Transverse colon (tissue), 4 donors: ENCODE measurements at places on chromosomes 16 and 17.

DNA sequence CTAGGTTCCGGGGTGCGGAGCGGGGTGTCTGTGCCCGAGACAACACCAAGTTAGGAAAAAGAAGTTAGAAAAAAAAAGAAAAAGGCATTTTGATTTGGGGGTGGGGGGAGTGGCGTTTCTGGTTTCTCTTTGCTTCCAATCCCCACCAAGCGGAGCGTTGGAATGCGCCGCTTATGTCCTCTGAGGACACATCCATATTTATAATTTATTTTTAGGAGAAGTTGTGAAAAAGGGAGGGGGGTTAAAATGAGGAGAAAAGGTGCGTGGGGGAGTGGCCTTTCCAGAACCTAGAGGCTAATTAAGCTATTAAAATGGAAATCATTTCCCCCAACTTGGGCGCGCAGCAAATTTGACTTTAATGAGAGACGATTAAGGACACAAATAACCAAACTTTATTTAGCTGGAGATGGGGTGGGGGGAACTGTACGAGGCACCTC is 232.1 kb downstream of the MRTFB start:
- DNase-seq, result no peak

- no peak for DNase-seq
These were observed 78.4 kb upstream of the NKD1 start for GRCh38 chr16:50469744-50470321.

- DNase-seq, result no peak
These were observed 86.3 kb upstream of the RPL38 start for GRCh38 chr17:74117087-74117698.

DNA sequence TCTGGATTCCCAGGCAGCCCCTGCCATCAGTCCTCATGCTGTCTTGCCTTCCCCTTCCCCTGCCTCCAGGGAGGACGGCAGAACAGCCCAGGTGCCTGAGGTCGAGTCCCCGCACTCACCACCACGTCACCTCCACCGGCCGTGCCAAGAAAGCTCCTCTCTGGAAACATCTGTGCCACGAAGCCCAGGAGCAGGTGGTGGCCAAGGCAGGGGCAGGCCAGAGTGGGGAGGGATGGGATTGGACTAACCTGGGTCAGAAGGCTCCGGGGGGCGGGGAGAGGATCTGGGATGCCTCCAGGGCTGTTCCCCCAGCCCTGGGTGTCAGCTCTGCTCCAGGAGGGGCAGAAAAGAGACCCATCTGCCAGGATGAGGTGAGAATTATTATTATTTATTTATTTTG is 7.4 kb upstream of the DPEP1 start:
- DNase-seq, result no peak

DNA sequence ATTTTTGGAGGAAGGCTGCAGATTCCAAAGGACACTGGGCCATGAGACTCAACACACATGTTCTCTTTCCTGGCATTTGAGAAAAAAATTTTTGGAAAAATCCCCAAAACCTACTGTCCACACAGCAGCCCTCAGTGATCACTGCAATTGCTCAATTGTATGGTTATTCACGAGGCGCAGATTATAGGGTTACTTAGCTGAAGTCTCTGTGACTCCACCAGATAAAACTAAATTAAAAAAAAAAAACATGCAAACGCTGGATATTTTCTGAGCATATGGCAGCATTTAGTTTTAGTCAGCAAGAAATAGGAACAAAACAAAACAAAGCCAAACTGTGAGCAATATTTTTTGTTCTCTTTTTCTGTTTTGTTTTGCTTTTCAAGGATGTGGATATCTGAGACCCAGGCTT is 83.8 kb upstream of the FAM20A start:
- DNase-seq, result no peak

DNA sequence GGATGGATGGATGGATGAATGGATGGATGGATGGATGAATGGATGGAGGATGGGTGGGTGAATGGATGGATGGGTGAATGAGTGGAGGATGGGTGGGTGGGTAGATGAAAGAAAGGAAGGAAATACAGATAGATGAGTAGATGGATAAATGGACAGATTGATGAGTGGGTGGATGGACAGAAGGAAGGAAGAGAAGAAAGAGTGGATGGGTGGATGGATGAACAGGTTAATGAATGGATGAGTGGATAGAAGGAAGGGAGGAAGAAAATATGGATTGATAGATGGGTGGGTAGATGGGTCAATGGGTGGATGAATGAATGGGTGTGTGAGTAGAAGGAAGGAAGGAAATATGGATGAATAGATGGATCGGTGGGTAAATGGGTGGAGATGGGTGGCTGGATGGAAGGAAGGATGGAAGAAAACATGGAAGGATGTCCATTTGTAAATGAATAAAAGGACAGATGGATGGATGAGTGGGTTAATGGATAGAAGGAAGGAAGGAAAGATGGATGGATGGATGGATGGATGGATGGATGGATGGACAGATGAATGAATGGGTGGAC is 97.3 kb upstream of the TNRC6C start:
- no peak for DNase-seq

DNA sequence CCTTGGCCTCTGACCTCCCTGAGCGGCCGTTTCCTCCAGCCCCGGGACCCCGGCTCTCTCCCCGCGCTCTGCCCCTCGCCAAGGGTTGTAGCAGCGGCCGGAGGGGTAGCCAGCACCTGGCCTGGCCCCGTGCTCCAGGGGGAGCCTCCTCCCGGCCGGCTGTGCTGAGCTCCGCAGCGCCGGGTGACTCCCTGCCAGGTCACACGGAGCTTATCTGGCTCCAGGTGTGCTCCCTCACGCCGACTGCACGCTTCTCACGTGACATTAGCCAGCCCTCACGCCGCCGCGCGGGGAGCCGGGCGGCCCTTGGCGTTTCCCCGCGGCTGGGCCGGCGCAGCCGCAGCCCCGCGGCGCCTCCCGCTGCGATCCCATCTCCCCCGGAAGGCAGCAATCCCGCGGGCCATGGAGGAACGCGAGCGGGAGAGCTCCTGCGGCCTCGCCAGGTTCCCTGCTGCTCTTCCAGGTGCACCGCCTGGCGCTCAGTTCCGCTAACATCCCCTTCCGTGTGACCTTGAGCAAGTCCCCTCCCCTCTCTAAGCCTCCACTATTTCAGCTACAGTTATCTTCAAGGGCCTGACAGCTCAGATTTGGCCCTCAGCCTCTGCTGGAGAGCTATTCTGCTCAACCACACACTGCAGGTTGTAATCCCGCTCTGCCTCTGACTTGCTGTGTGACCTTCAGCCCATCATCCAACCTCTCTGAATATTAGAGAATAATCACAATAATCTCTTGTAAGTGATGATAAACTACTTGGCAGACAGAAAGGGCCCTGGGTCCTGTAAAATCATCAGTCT is 3.4 kb downstream of the MYO18A start:
- DNase-seq, result peak; percentile 82

- DNase-seq, result no peak
These were observed 2.9 kb downstream of the ABCA3 start for GRCh38 chr16:2337431-2338296.

- DNase-seq, result no peak
These were observed 151.4 kb downstream of the TMEM132E start for GRCh38 chr17:34730816-34731215.

GRCh38 chr17:48993305-48993704 is 3.9 kb upstream of the IGF2BP1 start:
- DNase-seq, result no peak

- no peak for DNase-seq
These were observed 1215.9 kb downstream of the CDH8 start for GRCh38 chr16:60820361-60820760.

DNA sequence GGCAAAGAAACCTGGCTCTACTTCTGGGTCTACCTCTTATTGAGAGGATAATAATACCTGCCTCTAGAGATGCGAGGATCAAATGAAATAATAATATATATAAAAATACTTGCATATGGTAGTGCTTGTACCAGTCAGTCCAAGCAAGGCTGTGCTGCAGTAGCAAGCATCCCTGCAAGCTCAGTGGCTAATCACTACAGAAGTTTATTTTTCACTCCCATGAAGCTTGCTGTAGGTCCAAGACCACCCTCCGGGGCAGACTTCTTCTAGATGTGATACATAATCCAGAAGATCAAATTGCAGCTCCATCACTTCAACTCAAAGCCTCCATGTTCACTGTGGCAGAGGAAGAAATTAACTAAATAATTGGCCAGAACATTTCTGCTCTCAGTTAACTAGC is 48.9 kb upstream of the NKD1 start:
- DNase-seq, result no peak

GRCh38 chr17:54900457-54901229 is at the start of gene TOM1L1:
TOM1L1 (plus strand) TSS chr17:54900852; CDS start chr17:54900866, 14 bp downstream.
- DNase-seq, result peak; percentile 89

DNA sequence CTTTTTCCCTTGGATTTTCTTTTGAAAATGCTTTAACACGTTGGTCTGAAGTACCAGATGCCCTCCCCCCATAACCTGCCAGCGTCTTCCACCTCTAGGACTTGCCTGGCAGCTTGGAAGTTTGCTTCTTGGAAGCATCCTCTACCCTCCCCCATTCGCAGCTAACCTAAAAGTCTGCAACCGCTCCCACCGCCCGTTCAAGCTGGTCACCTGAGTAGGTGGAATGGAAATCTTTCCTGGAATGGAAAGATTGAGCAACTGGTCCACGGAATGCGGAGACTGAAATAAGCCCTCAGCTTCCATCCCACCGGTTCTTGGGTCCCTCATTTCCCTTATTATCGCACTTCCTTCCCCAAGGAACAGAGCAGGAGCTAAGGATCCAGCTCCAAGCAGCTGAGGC is 31.4 kb downstream of the HS3ST3B1 start:
- no peak for DNase-seq

GRCh38 chr17:38404174-38404943 is 23.9 kb upstream of the ARHGAP23 start:
- DNase-seq, result no peak

- DNase-seq, result no peak
These were observed 45.3 kb downstream of the GLG1 start for GRCh38 chr16:74561626-74562025.

DNA sequence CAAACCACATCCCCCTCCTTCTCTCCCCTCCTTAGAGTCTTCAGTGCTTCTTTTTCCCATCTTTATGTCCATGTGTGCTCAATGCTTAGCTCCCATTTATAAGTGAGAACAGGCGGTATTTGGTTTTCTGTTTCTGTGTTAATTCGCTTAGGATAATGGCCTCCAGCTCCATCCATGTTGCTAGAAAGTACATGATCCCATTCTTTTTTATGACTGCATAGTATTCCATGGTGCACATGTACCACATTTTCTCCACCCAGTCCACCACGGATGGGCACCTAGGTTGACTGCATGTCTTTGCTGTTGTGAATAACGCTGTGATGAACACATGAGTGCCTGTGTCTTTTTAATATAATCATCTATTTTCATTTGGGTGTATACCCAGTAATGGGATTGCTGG is 44.3 kb downstream of the SLC39A11 start:
- DNase-seq, result no peak

GRCh38 chr17:19787733-19788357 is 39.7 kb upstream of the ALDH3A1 start:
- DNase-seq, result no peak

- DNase-seq, result no peak
These were observed 5.2 kb downstream of the CIBAR2 start for GRCh38 chr16:85107083-85107482.

- no peak for DNase-seq
These were observed 325.1 kb upstream of the HSBP1 start for GRCh38 chr16:83482545-83483162.

DNA sequence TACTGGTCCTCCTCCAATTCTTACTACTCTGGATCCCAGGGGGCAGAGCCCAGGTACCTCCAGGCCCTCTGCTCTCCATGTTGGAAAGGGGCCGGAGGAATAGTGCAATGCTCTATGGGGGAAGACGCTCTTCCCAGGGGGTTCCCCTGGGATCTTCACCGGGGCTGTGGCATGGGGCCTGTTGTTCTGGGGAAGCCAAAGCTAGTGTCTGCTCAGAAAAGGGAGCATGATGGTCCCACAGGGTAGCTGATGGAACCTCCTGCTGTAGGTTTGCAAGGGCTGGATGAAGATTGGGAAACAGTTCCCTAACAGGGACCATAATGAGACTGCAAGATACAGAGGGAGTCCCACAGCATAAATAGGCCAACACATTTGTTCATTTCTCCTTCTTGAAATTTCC is 114.7 kb downstream of the IRX5 start:
- DNase-seq, result no peak
